ENCODE measurements at places on chromosomes 5 and 9. TPM values are rescaled to one million over a fixed set of nuclear protein-coding genes. Genes with fewer than 3 reads are reported as not detected.

ADGRV1 gene
- total RNA-seq, result 0.62 TPM

SLCO6A1 gene
- total RNA-seq, result 0.75 TPM

SLC34A1 gene
- not detected for total RNA-seq

DNA sequence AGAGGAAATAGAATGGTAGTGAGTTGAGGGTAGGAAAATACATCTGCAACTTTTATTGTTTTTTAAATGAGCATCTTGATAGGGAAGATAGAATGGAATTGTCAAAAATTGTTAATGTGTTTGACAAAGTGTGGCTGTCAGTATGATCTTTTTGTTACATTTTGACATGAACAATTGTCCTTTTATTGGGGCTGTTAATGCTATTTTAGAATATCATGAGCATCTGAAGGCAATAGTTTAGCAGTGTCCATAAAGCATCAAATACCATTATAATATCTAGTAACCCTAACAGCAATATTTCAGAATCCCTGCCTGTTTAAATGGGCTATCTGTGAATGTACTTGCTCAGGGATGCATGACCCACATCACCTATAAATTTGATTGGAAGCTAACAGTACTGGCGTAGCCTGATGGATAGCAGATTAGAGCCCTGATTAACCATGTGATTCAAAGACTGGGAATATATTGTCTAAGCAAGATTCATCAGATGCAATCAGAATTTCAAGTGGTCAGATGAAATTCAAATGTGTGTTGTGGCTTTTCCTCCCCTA is 37.8 kb downstream of the TLE4 start:
- no peak for DNase-seq

GRCh38 chr9:94298949-94299599 is 29.4 kb downstream of the NUTM2F start:
- DNase-seq, result no peak

DNA sequence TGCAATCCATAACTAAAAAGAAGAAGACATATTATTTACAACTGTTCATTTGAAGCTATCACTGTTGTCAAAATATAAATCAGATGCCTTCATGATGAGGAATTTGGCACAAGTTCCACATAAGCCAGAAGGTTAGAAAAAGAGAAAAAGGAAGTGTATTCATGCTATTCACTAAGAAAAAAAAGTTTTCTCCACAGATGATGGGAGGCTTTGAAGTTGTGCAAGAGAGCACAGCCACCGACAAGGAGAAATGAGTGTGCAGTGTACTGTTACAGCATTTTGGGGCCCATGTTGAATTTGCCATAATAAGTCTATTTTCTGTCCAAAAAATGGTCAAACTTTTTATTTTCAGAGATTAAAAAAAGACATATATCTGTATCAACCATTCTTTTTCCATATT is 32.9 kb upstream of the IFNK start:
- no peak for DNase-seq

- DNase-seq, result no peak
These were observed 315.3 kb upstream of the MSX2 start for GRCh38 chr5:174409070-174409469.

- DNase-seq, result peak; percentile 57
These were observed 59.9 kb downstream of the ROPN1L start for GRCh38 chr5:10501554-10502075.

DNA sequence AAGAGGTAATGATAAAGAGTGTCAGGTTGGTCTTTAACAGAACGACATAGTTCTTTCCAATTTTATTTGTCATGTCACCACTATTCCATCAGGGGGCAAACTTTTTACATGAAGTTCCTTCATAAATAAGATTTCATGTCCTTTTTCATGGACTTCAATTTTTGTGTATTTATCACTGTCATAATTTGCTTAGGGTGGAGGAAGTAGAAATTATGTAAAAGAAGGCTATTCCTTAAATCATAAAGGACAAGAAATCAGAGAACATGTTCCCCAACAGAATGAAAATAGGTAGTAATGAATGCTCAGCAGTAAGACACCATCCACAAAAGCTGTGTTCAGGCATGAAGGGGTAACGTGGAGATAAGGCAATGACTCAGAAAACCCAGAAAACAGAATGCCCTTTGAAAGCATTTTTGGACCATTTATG is 72.7 kb downstream of the ZFAND5 start:
- no peak for DNase-seq

SMIM33 gene
- not detected for total RNA-seq

PCAT7 gene
- total RNA-seq, result 0.18 TPM

DNA sequence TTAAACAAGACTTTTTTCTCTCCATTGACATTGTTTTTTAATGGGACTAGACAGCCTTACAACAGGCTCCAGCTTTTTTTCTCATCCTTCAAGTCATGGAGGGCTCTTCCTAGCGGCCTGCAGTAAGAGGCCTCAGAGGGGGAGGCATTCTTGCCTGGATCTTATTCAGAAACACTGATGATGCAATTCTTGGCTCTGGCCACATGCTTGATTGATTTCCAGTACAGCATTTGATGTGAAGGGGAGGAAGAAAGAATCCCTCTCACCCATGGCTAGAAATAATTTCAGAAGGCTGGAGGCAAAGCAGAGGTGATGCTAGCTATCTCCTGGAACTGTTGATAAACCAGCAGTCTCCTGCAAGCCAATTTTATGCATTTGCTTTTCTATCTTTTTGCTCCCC is 324.8 kb downstream of the PRELID2 start:
- no peak for DNase-seq

ANKRD34B gene
- not detected for total RNA-seq

DNA sequence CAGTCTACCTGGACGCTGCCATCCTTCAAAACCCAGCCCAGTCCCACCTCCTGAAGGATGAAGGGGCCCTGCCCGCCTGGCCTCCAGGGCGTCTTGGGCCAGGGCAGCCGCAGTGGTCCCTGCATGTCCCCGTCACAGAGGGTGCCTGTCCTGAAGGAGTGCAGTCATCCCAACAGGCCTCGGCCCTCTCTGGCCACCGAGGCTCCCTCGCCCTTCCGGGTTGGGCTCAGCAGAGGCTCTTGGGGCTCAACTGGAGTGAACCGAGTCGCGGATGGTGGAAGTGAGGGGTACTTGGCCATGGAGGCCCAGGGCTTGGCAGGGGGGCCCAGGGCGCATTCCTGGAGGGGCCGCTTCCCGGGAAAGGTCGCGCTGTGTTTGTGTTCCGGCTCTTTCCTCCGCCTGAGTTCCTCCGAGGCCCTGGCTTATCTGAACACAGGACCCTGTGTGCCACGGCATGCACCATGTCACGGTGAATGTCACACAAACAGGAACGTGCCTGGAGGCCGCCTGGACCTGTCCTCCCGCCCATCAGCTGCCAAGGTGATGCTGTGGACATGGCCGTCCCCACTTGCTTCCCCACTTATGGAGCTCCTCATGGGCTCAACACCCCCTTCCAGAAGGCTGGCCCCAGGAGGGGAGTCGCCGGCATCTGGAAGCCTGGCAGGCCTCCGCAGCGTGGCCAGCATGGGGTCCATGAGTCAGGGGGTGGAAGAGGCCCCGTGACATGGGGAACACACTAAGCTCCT is 25.7 kb upstream of the OBP2B start:
- no peak for DNase-seq

DAB2 gene
- total RNA-seq, result 119 TPM

DNA sequence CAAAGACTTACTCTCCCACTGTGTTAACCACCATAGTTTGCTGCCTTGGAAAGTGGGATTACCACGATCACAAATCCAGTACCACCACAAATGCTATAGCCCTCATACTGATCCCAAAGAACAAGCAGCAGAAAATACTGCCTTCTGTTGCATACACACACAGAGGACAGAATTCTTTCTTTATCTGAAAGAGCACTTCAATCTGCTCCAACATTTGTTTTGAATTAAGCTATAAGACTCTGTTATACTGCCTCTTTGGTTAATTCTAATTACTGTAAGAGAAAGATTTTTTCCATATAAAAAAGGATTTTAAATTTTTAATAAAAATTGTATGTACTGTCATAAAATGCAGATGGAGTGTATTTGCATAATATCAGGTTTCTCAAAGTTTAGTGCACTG is 69.8 kb downstream of the YIPF5 start:
- DNase-seq, result no peak

DNA sequence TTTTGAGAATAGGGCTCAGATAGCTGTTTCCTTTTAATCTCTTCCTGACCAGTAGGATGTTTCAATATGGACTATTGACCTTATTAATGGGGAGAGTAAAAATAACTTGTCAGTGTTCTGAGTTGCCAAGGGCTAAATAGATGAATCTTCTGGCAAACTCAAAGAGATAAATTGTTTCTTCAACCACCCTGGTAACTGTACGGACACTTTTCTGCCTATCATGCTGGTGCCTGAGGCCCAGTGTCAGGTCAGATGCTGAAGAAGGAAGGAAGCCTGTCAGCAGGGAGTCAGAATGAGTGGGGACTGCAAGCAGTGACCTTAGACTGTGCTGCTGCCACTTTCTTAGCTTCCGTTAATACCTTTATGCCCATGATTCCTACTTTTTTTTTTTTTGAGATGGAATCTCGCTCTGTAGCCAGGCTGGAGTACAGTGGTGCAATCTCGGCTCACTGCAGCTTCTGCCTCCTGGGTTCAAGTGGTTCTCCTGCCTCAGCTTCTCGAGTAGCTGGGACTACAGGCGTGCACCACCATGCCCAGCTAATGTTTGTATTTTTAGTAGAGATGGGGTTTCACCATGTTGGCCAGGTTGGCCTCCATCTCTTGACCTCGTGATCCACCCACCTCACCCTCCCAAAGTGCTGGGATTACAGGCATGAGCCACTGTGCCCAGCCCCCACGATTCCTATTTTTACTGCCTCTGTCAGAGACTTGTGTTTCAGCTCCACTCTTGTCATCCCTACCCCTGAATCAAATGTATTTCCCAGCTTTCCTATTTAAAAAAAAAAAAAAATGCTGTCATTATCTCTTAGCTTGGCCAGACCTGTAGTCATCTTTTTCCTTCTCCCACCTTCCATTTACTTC is 33.7 kb downstream of the TGFBR1 start:
- DNase-seq, result no peak

- no peak for DNase-seq
These were observed 4.9 kb downstream of the TRIM52 start for GRCh38 chr5:181255836-181256578.

GRCh38 chr5:151249281-151249680 is 3.7 kb upstream of the GM2A start:
- DNase-seq, result no peak

- no peak for DNase-seq
These were observed 191.6 kb downstream of the C9orf152 start for GRCh38 chr9:110016340-110016739.

MARVELD2 gene
- 0.97 TPM for total RNA-seq

BAAT gene
- not detected for total RNA-seq

DNA sequence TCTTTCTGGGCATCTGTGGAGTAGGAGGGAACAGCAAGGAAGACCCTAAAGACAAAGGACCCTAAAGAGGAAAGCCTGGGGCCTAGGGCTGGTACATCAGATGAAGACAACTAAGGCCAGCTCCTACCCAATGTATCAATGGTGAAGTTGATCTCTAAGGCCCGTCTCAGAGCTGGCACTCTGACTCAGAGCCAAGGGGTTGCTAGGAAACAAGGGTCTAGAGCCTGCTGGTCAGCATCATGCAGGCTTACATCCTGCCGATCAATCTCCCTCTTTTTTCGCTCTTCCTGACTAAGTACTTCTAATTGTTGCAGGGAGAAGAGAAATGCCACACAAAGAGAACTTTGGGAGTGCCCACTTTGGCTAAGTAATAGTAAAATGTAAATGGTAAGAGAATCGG is 26.2 kb downstream of the TRIM32 start:
- DNase-seq, result no peak

DNA sequence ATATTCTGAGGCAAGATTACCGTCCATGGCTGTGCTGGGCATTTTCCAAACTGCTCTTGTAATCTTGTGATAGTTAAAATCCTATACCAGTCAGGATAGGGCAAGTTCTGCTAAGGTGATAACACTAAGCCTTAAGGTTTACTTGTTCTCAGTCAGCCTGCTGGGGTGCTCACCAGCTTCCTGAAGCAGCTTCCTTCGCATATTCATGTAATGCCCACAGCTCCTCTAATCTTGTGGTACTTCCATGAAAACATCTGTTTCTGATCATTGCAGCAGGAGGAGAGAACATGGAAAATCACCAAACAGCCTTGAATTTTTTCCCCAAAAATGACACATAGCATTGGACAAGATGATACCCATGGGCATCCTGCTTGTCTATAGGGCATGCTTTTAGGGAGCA is 473.2 kb downstream of the MED10 start:
- DNase-seq, result no peak

IGFBPL1 gene
- 5.9 TPM for total RNA-seq

OTULINL gene
- total RNA-seq, result 7.6 TPM

GRCh38 chr5:4862500-4862899 is 277.6 kb upstream of the ADAMTS16 start:
- DNase-seq, result no peak

GRCh38 chr5:91079037-91079436 is 304.1 kb downstream of the ARRDC3 start:
- DNase-seq, result no peak

PIP5KL1 gene
- total RNA-seq, result 3.0 TPM

FOXD4 gene
- 0.27 TPM for total RNA-seq

- no peak for DNase-seq
These were observed 21.4 kb upstream of the MLLT3 start for GRCh38 chr9:20643660-20644059.

- DNase-seq, result no peak
These were observed 330.4 kb upstream of the EDIL3 start for GRCh38 chr5:84715091-84715490.

- no peak for DNase-seq
These were observed 170.9 kb downstream of the PALM2AKAP2 start for GRCh38 chr9:109950710-109951443.

- peak; percentile 69 for DNase-seq
These were observed at the start of gene FGF18 for GRCh38 chr5:171418982-171419687. Gene FGF18 (plus strand): TSS chr5:171419647. CDS start chr5:171420200, 553 bp downstream.

- DNase-seq, result no peak
These were observed 2.4 kb downstream of the TLR4 start for GRCh38 chr9:117706421-117707116.

GRCh38 chr9:112554516-112554915 is 67.9 kb downstream of the KIAA1958 start:
- no peak for DNase-seq

PCDHA10 gene
- total RNA-seq, result 0.65 TPM

GRCh38 chr5:88093765-88094164 is 174.9 kb downstream of the TMEM161B start:
- no peak for DNase-seq

DNA sequence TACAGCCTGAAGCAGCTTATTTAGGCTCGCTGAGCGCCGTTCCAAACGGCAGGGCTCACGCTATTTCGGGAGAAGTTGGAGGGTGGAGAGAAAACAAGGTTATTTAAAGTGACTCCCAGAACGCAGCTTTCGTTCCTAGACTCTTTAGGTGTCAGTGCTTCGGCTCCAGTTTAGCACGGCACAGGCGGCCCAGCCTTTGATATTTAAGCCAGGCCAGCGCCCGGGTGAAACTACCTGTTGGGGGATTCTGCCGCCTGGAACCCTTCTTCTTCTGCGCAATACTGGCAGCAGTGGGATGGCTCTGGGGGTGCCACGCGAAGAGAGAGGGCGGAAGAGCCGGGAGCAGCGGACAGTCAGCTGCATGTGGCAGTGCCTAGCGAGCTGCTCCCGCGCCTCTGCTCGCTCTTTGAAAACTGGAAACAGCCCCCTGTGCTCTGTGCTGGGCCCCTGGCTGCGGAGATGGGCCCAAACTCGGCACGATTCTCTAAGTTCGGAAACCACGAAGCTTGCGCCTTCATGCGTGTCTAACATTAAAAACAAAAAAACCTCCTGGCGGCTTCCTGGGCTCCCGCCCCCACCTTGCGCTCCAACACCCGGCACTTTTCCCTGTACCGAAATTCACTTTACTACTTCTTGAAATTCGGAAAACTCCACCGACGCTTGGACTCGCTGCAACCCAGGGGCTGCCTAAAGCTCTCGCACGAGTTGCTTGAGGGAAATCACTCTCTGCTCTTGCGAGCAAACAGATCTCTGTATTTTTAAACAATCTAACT is 34.6 kb upstream of the NFIB start:
- DNase-seq, result peak; percentile 74
